ENCODE measurements at places on chromosomes 12 and 14. TPM values are rescaled to one million over a fixed set of nuclear protein-coding genes. Genes with fewer than 3 reads are reported as not detected.

DNA sequence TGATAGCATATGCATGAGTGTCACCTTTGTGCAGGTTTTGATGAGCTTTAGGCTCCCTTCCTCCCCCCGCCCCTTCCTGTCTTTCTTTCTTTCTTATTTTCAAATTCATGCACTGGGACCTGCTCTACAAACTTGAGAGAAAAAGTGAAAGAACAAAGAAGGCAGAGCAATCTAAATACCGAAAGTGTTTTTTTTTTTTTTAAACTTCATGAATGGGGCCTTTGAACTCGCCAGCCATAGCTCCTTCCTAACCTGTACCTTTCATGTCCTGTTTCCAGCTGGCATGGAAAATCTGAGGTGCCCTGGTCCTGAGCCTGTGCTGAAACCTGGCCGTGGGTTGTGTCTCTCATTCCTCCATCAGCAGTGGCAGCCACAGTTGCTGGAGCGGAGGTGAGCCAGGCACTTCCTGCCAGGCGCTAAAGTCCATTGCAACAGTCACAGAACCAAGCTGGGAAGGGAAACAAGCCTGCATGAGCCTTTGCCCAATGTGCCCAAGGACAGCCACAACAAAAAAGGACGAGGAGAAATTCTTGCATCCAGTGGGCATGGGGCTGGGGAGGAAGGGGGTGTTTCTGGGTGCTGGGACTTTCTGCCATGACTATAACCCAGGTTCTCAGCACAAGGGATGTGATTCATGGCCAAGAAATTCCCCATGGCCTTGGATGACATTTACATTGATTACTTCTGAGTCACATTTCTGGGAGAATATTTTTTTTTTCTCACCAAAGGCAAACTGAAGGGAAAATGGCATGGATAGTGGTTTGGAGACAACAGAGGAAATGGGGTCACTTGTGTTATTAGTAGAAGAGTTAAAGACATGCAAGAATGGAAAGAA is 102.7 kb downstream of the TMEM30B start:
- DNase-seq = no peak
- H3K27ac ChIP-seq = peak overlapping the region; percentile 40
- H3K4me3 ChIP-seq = no peak overlapping the region
- H3K36me3 ChIP-seq = no peaks in the 10 kb centered on the region

DNA sequence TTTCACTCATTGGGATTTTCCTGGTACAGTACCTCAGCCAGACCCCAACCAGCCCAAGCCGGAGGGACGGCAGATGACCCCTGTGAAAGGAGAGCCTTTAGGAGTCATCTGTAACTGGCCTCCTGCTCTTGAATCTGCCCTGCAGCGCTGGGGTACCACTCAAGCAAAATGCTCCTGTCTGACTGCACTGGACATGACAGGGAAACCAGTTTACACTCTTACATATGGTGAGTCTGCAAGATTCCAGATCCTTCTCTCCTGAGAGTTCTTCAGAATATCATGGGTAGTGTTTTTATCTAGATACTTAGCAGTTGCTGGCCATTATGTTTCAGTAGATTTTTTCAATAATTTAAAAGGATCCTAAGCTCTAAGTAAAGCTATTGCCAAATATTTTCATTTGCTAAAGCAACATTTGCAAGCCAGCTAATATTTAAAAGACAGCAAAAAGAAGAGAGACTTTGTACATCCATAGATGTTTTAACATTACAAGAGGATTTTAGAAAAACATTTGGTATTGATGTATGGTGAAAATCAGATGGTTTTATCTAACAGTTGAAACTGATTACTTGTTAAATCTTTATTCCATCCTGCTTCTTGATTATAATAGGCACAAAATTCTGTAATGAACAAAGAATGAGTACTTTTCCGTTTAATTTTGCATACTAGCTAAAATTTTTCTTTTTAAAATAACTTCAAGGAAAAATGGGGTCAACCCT is 85.1 kb upstream of the ATF1 start:
- no peaks in the 10 kb centered on the region for H3K4me1 ChIP-seq
- H3K27me3 ChIP-seq = no peaks in the 10 kb centered on the region
- peaks cover 2% of the 10 kb centered on the region for H3K36me3 ChIP-seq
- no peak overlapping the region for H3K4me3 ChIP-seq
- H3K27ac ChIP-seq = no peak overlapping the region

- H3K27me3 ChIP-seq = no peaks in the 10 kb centered on the region
- no peak overlapping the region for H3K27ac ChIP-seq
- no peak overlapping the region for H3K4me3 ChIP-seq
- no peaks in the 10 kb centered on the region for H3K4me1 ChIP-seq
Observed at GRCh38 chr14:100885617-100886016, 17.9 kb downstream of the RTL1 start.

DNA sequence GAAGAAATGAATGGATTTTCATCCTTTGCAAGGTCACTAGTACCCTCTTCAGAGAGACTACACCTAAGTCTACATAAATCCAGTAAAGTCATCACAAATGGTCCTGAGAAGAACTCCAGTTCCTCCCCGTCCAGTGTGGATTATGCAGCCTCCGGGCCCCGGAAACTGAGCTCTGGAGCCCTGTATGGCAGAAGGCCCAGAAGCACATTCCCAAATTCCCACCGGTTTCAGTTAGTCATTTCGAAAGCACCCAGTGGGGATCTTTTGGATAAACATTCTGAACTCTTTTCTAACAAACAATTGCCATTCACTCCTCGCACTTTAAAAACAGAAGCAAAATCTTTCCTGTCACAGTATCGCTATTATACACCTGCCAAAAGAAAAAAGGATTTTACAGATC is 40.8 kb downstream of the SPATA7 start:
- no peaks in the 10 kb centered on the region for H3K27me3 ChIP-seq
- H3K36me3 ChIP-seq = no peaks in the 10 kb centered on the region
- no peaks in the 10 kb centered on the region for H3K4me1 ChIP-seq
- no peak overlapping the region for H3K4me3 ChIP-seq
- DNase-seq = no peak

- no peaks in the 10 kb centered on the region for H3K27me3 ChIP-seq
- no peaks in the 10 kb centered on the region for H3K36me3 ChIP-seq
- DNase-seq = no peak
Observed at GRCh38 chr12:30361145-30361544, 334.5 kb downstream of the IPO8 start.

- H3K27ac ChIP-seq = no peak overlapping the region
- no peaks in the 10 kb centered on the region for H3K4me1 ChIP-seq
- no peak for DNase-seq
- no peak overlapping the region for H3K4me3 ChIP-seq
- no peaks in the 10 kb centered on the region for H3K27me3 ChIP-seq
- no peaks in the 10 kb centered on the region for H3K36me3 ChIP-seq
Observed at GRCh38 chr12:123942238-123942653, 30.4 kb downstream of the CCDC92 start.

DNA sequence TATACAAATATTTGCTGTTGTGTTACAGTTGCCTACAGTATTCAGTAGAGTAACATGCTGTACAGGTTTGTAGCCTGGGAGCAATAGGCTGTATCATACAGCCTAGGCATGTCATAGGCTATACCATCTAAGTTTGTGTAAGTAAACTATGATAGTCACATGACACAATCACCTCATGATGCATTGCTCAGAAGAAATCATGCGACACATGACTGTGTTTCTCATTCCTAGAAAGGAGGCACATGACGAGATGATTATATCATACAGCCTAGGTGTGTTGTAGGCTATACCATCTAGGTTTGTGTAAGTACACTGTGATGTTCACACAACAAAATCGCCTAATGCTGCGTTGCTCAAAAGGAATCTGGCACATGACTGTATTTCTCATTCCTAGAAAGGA is 31.9 kb downstream of the NOPCHAP1 start:
- no peaks in the 10 kb centered on the region for H3K4me1 ChIP-seq
- H3K27ac ChIP-seq = no peak overlapping the region
- no peaks in the 10 kb centered on the region for H3K36me3 ChIP-seq
- DNase-seq = no peak
- no peak overlapping the region for H3K4me3 ChIP-seq

- no peaks in the 10 kb centered on the region for H3K27me3 ChIP-seq
- DNase-seq = no peak
- H3K4me3 ChIP-seq = no peak overlapping the region
- H3K27ac ChIP-seq = no peak overlapping the region
Observed at GRCh38 chr12:14211947-14212387, 153.5 kb upstream of the ATF7IP start.

GRCh38 chr12:57218030-57218853 is 1.6 kb downstream of the NXPH4 start:
- peaks cover 20% of the 10 kb centered on the region for H3K4me1 ChIP-seq
- peak; percentile 67 for DNase-seq
- H3K27ac ChIP-seq = peak overlapping the region; percentile 42
- no peaks in the 10 kb centered on the region for H3K36me3 ChIP-seq

DNA sequence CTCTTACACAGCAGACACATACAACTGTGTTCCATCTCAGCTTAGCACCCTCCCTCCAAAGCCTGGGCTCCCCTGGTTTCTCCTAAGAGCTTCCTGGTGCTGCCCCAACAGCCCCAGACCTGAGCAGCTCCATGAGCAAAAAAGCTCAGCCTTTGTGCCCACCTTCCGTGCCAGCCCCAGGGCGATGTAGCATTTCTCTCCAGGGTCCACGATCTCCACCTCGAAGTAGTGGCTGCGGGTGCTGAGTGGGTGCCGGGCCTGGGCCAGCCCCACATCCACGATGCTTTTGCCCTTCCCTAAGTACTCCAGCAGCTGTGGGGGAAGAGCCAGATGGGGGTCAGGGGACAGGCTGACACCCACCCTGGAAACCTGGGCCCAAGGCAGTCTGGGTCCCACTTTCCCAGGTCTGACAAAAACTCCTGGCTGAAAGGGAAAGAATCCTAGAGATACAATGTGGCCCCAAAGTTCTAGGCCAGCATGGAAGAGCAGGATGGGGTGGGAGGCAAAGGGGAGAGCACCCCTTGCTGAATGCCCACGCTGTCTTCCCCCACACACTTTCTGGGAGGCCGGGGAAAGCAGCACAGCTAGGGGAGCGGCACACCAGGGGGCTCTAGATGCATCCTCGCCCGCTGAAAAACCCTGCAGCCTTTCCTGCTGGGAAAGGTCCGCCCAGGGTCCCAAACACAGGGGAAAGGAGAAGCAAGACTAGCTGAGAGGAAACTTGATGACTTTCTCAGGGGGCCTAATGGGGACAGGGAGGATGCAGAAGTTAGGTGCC is 11.0 kb downstream of the SPRYD3 start:
- H3K36me3 ChIP-seq = no peaks in the 10 kb centered on the region
- no peak overlapping the region for H3K4me3 ChIP-seq
- peaks cover 7% of the 10 kb centered on the region for H3K4me1 ChIP-seq
- H3K27ac ChIP-seq = peak overlapping the region; percentile 62

DNA sequence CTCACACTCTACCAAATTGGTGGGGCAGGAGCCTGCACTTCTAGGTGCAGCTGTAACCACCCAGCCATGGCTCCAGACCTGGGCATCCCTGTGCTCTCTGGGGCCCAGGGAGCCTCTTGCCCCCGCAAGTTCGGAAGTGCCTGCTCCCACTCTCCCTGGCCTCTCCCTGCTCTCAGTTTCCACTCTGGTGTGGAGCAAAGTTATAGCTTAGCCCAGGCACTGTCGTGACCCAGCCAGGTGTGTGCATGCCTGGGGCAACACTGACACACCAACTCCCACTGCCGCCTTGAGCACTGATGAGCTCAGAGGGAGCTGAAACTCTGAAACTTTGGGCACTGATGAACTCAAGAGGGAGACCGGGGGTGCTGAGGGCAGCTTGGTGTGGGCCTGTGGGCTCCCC is 8.7 kb upstream of the FBXO33 start:
- no peak overlapping the region for H3K4me3 ChIP-seq
- no peaks in the 10 kb centered on the region for H3K4me1 ChIP-seq
- H3K27ac ChIP-seq = no peak overlapping the region
- H3K27me3 ChIP-seq = no peaks in the 10 kb centered on the region

DNA sequence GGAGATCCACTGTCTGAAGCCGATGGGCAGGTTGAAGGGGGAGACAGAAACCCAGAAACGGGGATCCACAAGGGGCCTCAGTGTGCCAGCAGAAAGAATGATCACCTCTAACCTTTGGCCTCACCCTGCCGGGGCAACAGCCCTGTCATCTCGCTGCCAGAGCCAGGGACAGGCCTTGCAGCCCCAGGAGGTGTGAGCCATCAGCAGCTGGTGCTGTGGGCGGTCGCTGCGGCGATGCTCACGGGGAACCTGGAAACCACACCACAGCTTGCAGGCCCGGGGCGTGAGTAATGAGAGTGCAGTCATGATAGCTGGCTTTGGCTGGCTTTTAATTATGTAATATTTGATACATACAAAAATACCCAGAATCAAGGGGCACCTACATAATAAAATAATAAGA is 4.7 kb upstream of the TTC7B start:
- no peak overlapping the region for H3K4me3 ChIP-seq
- no peaks in the 10 kb centered on the region for H3K27me3 ChIP-seq
- H3K4me1 ChIP-seq = no peaks in the 10 kb centered on the region
- no peak overlapping the region for H3K27ac ChIP-seq

DNA sequence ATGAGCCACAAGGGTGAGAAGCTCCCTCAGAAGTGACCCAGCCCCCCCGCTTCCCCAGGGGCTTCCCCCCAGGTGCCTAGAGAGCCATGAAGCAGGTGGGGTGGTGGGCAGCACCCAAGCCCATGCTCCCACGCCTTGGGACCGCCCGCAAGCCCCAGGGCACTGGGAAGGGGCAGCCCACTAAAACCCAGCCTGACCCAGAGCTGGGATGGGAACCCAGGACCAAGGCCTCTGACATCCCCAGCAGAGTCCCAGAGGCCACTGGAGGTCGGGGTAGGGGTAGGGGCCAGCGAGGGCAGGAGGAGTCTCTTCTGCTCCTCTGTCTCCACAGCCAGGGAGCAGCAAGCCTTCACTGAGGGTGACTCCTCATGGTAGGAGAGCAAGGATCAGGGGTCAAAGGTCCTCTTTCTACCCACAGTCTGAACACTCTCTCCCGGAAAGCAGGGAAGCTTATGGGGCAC is 86.5 kb upstream of the ZFP36L1 start:
- H3K4me3 ChIP-seq = no peak overlapping the region
- H3K27me3 ChIP-seq = no peaks in the 10 kb centered on the region
- H3K4me1 ChIP-seq = no peaks in the 10 kb centered on the region
- peaks cover 33% of the 10 kb centered on the region for H3K36me3 ChIP-seq
- no peak for DNase-seq

DNA sequence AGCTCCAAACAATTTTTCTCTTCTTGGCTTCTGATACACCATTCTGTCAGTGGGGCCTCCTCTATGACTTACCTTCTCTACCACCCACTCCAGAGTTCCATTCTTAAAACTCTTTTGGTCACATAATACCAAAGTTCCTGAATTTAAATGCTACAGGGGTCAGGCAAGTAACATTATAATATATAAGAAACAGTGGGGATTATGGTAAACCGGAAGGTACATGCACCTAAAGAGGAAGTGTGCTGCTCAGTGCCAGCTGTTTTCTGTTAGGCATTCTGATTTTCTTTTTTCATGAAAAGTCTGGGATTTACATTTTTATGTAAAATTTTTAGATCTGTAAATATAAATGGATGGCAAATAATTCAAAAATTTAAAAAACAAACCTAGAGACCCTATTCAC is 39.9 kb downstream of the SOS2 start:
- no peaks in the 10 kb centered on the region for H3K36me3 ChIP-seq
- H3K4me1 ChIP-seq = no peaks in the 10 kb centered on the region
- no peak for DNase-seq
- no peaks in the 10 kb centered on the region for H3K27me3 ChIP-seq
- H3K27ac ChIP-seq = no peak overlapping the region

GRCh38 chr14:88841741-88842140 is 17.3 kb downstream of the TTC8 start:
- H3K27me3 ChIP-seq = no peaks in the 10 kb centered on the region
- no peaks in the 10 kb centered on the region for H3K36me3 ChIP-seq
- no peak overlapping the region for H3K27ac ChIP-seq
- no peak for DNase-seq
- H3K4me3 ChIP-seq = no peak overlapping the region

Gene FAM90A1
- 0.18 TPM for total RNA-seq

Gene SLC10A1
- not detected for total RNA-seq

Gene ZDHHC22
- total RNA-seq = not detected

Gene LTB4R2
- total RNA-seq = 19.5 TPM

Gene LUM
- 56.1 TPM for total RNA-seq

Gene TPH2
- not detected for total RNA-seq

Gene RAD9B
- total RNA-seq = 5.1 TPM

Gene TMPRSS12
- 1.2 TPM for total RNA-seq

Gene ZNF26
- total RNA-seq = 17.0 TPM
